ENCODE measurements at places on chromosomes 1 and 21. TPM values are rescaled to one million over a fixed set of nuclear protein-coding genes. Genes with fewer than 3 reads are reported as not detected.

Gene FYB2
- total RNA-seq = not detected

Gene CD34
- 61.4 TPM for total RNA-seq

- DNase-seq = peak; percentile 50
- no peaks in the 10 kb centered on the region for H3K4me1 ChIP-seq
- no peak overlapping the region for H3K27ac ChIP-seq
- no peaks in the 10 kb centered on the region for H3K27me3 ChIP-seq
These were observed 17.3 kb upstream of the ZNF678 start for GRCh38 chr1:227546059-227546458.

DNA sequence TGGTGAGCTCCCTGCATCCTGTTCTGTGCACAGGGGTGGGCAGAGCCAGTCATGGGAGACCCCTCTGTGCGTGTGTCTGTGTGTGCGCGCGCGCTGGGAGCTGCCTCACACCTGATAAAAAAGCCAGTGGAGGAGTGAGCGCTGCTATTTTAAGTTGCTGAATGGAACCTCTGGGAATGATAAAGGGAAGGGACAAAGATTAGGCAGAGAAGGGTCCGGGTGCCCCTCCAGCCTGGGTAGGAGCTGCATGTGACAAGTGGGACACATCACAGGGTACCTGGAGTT is 847 bp downstream of the ADORA1 start:
- H3K27ac ChIP-seq = no peak overlapping the region
- H3K4me1 ChIP-seq = no peaks in the 10 kb centered on the region
- DNase-seq = no peak
- no peaks in the 10 kb centered on the region for H3K36me3 ChIP-seq
- no peaks in the 10 kb centered on the region for H3K27me3 ChIP-seq

GRCh38 chr21:37792046-37792445 is 124.2 kb downstream of the KCNJ6 start:
- no peak for DNase-seq
- no peak overlapping the region for H3K27ac ChIP-seq
- H3K4me1 ChIP-seq = no peaks in the 10 kb centered on the region
- H3K36me3 ChIP-seq = no peaks in the 10 kb centered on the region
- no peaks in the 10 kb centered on the region for H3K27me3 ChIP-seq

- H3K4me1 ChIP-seq = no peaks in the 10 kb centered on the region
- no peak for DNase-seq
- no peak overlapping the region for H3K4me3 ChIP-seq
These were observed 12.0 kb downstream of the XCL2 start for GRCh38 chr1:168531615-168532345.

- no peaks in the 10 kb centered on the region for H3K36me3 ChIP-seq
- no peaks in the 10 kb centered on the region for H3K4me1 ChIP-seq
- H3K27ac ChIP-seq = no peak overlapping the region
- DNase-seq = no peak
- H3K4me3 ChIP-seq = no peak overlapping the region
- H3K27me3 ChIP-seq = no peaks in the 10 kb centered on the region
These were observed 10.0 kb downstream of the PYHIN1 start for GRCh38 chr1:158941317-158941716.

GRCh38 chr1:227786673-227787512 is 28.6 kb upstream of the PRSS38 start:
- H3K4me1 ChIP-seq = no peaks in the 10 kb centered on the region
- H3K4me3 ChIP-seq = peak overlapping the region; percentile 78
- H3K36me3 ChIP-seq = no peaks in the 10 kb centered on the region
- H3K27me3 ChIP-seq = no peaks in the 10 kb centered on the region

Measured in aorta (tissue), 5 donors.